MG63 (cell line): ENCODE measurements at places on chromosomes 4 and X.

DNA sequence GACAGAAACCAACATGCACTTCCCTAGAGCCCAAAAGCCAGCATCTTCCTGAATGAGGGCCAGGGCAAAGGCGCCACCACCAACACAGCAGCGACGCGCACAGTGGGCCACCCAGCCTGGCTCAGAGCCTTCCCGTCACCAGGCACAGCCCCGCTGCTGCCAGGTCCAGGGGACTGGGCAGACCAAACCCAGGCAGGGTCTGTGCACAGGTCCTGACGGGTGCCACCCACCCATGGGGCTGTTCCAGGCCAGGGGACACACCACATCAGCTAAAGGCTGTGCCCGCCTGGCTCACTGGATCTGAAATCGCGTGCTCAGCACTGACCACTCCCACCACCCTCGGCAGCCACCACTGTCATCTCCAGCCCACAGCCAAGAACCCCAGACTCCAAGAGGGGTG is 13.8 kb downstream of the FAM53A start:
- DNase-seq: no peak

DNA sequence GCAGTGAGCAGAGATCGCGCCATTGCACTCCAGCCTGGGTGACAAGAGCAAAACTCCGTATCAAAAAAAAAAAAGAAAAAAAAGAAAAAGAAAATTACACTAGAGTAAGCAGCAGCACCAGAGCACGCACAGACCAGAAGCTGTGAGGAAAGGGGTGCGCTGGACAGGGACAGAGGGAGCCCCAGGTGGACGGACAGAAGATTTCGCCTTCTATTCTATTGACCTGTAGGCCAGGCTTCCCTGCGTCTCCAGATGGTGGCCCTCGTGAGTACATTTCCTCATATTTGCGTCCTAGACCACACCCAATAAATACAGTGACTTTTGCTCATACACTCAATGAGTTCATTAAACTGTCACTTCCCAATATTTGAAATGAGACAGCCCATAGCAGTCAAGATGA is 19.1 kb downstream of the MTNR1A start:
- no peak for DNase-seq

- DNase-seq: no peak
Observed at GRCh38 chr4:113106108-113106507, 56.7 kb downstream of the ANK2 start.

DNA sequence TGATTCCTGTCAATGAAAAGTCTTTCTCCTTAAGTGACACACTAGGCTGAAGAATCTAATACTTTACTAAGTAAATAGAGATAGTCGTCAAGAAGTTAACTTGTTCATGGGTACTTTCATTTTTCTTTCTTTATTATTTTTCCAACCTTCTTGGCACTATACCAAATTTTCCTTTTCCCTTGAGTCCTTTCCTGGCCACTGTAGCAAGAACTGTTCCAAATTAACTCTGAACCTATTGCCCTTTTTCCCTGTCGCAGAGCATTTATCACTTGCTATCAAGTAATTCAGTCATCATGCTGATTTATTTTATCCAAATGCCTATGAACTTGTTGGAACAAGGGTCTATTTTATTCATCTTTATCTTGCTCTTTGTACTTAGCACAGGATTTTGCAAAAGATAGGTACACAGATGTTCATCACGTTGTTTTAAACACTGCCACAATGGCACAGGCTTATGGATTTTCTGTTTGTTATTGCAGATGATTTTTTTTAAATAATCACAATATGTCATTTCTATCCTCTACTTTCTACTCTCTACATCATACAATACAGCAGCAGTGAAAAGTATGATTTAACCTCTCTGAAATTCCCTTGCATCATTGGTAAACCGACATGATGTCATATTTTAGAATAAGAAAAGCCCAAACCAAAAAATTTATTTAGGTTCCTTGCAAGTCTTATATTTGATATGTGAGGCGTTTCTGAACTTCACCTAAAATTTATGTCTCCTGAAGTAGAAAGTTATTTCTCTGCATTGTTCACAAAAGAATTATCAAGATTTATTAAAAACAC is 2352.3 kb downstream of the PCDH7 start:
- no peak for DNase-seq

DNA sequence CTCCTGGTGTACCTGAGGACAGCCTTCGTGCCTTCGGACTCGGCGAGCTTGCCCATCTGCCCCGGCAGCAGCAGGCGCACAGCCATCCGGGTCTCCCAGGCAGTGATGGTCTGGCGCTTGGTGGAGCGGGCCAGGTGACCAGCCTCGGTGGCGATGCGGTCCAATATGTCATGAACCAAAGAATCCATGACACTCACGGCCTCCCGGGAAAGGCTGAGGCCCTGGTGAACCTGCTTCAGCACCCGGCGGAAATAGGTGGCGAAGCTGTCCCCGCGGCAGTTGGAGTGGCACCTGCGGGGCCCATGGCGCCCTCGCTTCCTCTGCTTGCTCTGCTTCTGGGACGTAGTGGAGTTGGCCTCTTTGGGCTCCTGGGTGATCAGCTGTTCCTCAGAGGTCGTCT is 350 bp downstream of the H2BW1 start:
- DNase-seq: no peak
